ENCODE measurements at places on chromosomes 2 and 18. TPM values are rescaled to one million over a fixed set of nuclear protein-coding genes. Genes with fewer than 3 reads are reported as not detected.

ADCYAP1 gene
- not detected for total RNA-seq

GRCh38 chr2:225164401-225165050, 122.3 kb upstream of the DOCK10 start:
- H3K27ac ChIP-seq, result no peak overlapping the region
- H3K4me1 ChIP-seq, result no peaks in the 10 kb centered on the region
- H3K27me3 ChIP-seq, result peaks cover 7% of the 10 kb centered on the region
- DNase-seq, result no peak
- no peaks in the 10 kb centered on the region for H3K36me3 ChIP-seq
- no peak overlapping the region for H3K4me3 ChIP-seq

ABCG5 gene
- total RNA-seq, result not detected

SERPINB13 gene
- not detected for total RNA-seq

Measured in activated CD8-positive, alpha-beta T cell treated with anti-CD3 and anti-CD28 coated beads, Interleukin-2, amount 10 ng/mL, durations not matched to agents 7 days and 5 days (primary cell).